Lung (tissue), 17 donors: ENCODE measurements at places on chromosomes 12 and 14. TPM values are rescaled to one million over a fixed set of nuclear protein-coding genes. Genes with fewer than 3 reads are reported as not detected.

SLC17A8 gene
- 14.8 TPM for total RNA-seq

IQSEC3 gene
- total RNA-seq: 0.51 TPM

TMEM119 gene
- total RNA-seq: 31.9 TPM

PZP gene
- total RNA-seq: 3.8 TPM

TCL1B gene
- not detected for total RNA-seq

- no peak overlapping the region for H3K27ac ChIP-seq
- H3K36me3 ChIP-seq: no peaks in the 10 kb centered on the region
- DNase-seq: peak; percentile 29
- H3K27me3 ChIP-seq: no peaks in the 10 kb centered on the region
Observed at GRCh38 chr12:13223179-13223804, 26.8 kb downstream of the EMP1 start.

DNA sequence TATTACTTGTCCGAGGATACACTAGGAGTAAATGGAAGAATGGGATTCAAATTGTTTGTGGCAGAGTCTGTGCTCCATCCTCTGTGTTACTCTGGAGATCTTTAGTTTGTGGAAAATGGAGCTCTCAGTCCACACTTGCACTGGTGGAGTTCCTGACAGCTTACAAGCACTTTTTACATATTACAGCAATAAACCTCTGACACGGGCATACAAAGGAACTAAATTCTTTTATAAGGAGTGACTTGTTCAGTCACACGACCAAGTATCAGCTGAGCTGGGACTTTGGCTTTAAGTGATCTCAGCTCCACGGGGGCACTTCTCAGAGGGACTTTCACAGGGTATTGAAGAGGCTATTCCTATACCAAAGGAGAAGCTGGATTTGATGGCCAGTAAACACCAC is 417.5 kb downstream of the LRIG3 start:
- no peaks in the 10 kb centered on the region for H3K36me3 ChIP-seq
- no peak overlapping the region for H3K4me3 ChIP-seq
- DNase-seq: peak; percentile 7

GRCh38 chr12:18165422-18165871 is 75.5 kb upstream of the RERGL start:
- peak; percentile 34 for DNase-seq
- H3K27me3 ChIP-seq: no peaks in the 10 kb centered on the region
- no peak overlapping the region for H3K27ac ChIP-seq
- H3K36me3 ChIP-seq: no peaks in the 10 kb centered on the region
- no peaks in the 10 kb centered on the region for H3K4me1 ChIP-seq

- no peak overlapping the region for H3K27ac ChIP-seq
- H3K36me3 ChIP-seq: no peaks in the 10 kb centered on the region
- H3K4me3 ChIP-seq: no peak overlapping the region
- H3K27me3 ChIP-seq: no peaks in the 10 kb centered on the region
- DNase-seq: no peak
- peaks cover 7% of the 10 kb centered on the region for H3K4me1 ChIP-seq
Observed at GRCh38 chr14:58718226-58719205, 80.8 kb downstream of the DACT1 start.

DNA sequence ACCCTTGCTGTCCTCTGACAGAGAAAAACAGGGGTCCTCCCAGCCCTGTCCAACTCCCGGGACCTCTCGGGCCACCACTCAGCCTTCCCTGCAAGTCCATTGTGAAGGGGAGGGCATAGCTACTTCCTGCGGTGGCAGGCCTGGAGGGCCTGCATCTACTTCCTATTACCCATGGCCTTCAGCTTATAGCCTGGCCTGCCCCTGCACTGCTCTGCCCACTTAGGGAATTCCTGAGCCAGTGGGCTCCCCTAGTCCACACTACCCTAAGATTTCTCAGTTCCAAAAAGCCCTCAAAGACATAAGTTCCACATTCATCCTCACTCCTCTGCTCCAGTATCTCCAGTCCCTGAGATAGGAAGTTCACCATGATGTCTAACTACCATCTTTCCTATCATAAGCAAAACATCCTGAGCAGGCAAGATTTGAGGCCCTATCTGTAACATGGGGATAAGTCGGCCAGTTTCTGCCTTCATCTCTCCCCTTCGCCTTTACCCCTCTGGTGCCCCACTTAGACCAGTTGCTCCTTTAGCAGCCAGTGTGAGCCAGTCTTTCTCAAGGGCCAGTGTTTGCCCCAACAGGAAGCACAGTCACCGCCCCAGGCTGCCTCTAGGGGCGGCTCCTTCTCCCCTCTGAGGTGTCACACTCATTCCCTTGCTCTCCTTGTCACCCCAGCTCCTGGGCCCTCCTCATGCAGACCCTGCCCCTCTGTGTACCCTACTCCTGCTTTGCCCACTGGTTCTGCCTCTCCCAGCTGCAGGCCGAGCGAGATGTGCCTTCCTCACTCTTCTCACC is 10.9 kb downstream of the HDAC7 start:
- no peaks in the 10 kb centered on the region for H3K36me3 ChIP-seq
- H3K27ac ChIP-seq: peak overlapping the region; percentile 76
- peaks cover 27% of the 10 kb centered on the region for H3K4me1 ChIP-seq
- H3K27me3 ChIP-seq: no peaks in the 10 kb centered on the region
- DNase-seq: no peak

DNA sequence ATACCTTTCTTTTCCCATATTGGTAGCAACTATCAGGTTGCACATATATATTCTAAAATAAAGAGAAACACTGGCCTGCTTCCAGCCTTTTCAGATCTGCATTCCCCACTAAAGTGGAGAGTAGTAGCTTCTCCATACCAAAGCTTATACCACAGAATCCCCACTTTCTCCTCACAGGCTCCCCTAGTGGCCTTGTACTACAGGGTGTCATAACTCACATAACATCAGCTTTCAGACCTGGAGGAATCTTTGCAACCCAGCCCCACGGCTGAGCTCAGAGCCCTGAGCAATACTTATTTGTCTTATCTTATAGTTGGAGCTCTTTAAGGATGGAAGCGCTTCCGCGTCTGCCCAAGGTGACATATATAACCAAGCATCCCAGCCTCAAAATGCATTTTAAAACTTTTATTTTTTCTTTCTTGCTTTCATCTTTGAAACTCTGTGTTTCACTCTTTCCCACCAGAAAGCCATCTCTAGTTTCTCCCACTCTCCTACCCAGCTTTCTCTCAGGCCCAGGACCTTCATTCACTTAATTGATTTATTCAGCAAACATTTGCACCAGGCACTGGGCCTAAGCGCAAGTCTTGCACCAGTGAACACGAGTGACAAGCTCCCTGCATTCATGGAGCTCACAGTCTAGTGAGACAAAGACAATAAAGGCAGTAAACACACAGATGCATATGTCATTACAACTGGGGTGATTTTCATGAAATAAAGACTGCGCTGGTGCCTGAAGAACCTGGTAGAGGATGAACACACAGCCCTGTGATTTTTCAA is 254.7 kb downstream of the IPO8 start:
- DNase-seq: peak; percentile 22
- no peaks in the 10 kb centered on the region for H3K4me1 ChIP-seq
- H3K27ac ChIP-seq: no peak overlapping the region
- H3K36me3 ChIP-seq: no peaks in the 10 kb centered on the region
- H3K4me3 ChIP-seq: no peak overlapping the region
- no peaks in the 10 kb centered on the region for H3K27me3 ChIP-seq

- no peak overlapping the region for H3K27ac ChIP-seq
- no peaks in the 10 kb centered on the region for H3K36me3 ChIP-seq
- no peaks in the 10 kb centered on the region for H3K4me1 ChIP-seq
- no peaks in the 10 kb centered on the region for H3K27me3 ChIP-seq
- no peak for DNase-seq
Observed at GRCh38 chr12:58296863-58297262, 355.5 kb downstream of the ATP23 start.

GRCh38 chr14:36271222-36271621 is 49.2 kb downstream of the MBIP start:
- H3K27me3 ChIP-seq: peaks cover 34% of the 10 kb centered on the region
- no peaks in the 10 kb centered on the region for H3K36me3 ChIP-seq
- no peak overlapping the region for H3K4me3 ChIP-seq
- peak overlapping the region; percentile 55 for H3K27ac ChIP-seq
- no peak for DNase-seq
- peaks cover 2% of the 10 kb centered on the region for H3K4me1 ChIP-seq

GRCh38 chr14:48792376-48793024 is 793.7 kb downstream of the RPS29 start:
- H3K27ac ChIP-seq: no peak overlapping the region
- no peaks in the 10 kb centered on the region for H3K27me3 ChIP-seq
- DNase-seq: no peak
- no peak overlapping the region for H3K4me3 ChIP-seq
- H3K4me1 ChIP-seq: no peaks in the 10 kb centered on the region
